ENCODE measurements at places on chromosomes 7 and 10. TPM values are rescaled to one million over a fixed set of nuclear protein-coding genes. Genes with fewer than 3 reads are reported as not detected.

GRCh38 chr10:91665842-91666241 lies 33.0 kb upstream of the PPP1R3C start:
- DNase-seq = no peak

DNA sequence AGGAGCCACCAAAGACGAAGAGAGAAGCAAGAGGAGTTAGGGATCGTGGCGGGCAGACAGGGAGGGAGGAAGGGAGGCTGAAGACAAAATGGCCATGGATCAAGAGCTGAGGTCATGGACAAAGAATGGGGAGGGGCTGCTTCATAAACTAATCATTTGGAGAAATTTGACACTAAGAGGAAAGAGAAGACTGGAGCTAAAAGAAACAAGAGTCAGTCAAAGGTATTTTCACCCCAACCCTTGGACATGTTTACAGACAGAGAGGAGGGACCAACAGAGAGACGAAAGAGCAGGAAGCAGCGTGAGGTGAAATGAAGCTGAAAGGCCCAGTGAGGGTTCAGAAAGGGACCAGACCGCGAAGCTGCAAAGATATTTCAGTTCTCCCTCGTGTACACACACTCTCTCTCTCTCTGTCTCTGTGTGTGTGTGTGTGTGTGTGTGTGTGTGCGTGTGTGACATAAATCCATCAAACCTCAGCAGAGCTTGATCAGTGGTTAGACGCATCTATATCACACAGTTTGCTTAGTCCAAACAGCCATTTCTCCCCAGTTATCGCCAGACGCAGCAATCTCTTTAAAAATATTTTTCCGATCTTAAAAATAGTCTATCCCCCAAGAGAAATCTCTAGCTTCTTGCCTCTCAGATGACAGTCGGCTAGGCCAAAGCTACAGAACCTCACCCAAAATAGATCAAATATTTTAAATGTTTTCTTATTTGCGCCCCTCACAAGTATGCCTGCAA lies 12.5 kb upstream of the CALD1 start:
- DNase-seq = no peak

DNA sequence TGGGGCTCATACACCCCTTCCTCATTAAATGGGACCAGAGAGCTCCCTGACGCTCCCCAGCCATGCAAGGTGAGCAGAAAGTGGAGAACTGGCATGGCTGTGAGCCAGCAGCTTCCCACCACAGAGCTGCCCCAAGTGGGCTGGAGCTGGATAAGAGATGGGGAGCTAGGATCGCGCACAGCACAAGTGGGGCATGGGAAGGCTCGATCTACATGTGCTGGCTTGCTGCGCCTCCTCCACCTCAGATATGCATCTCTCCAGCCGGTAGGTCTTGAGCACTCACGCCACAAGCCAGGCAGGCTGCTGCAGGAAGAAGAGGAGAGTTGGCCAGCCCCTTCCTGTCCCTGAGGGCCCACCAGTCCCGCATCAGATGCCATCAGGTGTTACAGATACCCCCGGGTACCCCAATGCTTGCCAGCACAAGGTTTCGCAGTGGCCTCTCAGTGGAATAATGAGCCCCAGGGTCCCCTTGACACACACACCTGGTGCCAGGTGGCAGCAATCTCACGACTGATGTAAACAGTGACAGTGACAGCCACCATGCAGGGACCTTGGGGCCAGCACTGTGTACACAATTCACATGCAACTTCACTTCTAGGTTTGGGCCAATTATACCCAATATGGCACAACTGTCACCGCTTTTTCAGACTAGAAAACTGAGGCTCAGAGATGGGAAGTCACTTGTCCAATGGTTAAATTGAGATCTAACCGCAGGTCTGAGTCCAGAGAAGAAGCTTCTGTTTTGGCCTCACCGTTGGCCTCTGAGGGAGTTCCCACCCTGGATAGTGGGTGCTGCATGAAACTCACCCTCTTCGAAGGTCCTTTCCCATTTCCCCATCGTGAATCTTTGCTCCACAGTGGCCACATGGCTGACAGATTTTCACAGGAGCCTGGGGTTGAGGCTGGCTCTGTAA lies 79.3 kb downstream of the OAT start:
- DNase-seq = no peak

GRCh38 chr7:7609330-7609729 lies 31.2 kb upstream of the UMAD1 start:
- DNase-seq = no peak

DNA sequence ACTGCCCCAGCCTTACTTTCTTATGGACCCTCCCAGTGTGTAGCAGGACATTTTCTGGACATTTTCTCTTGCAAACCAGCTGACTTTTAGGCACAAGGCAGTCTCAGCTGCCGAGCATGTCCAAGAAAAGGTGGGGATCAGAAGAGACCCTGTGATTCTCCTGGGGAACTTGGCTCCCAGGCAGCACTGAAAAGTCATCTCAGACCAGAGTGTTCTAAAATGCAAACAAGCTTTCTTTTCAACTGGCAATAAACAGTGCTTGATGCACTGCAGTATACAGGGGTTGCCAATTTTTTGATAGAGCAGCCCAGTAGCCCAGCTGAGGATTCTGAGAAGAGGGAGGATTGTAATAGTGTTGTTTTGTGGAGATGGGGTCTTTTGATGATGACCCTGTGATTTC lies 168.0 kb upstream of the PHYHIPL start:
- no peak for DNase-seq

- DNase-seq = no peak
Observed at GRCh38 chr7:138116141-138116540, 39.9 kb downstream of the AKR1D1 start.

- DNase-seq = no peak
Observed at GRCh38 chr10:26870766-26871165, 10.0 kb upstream of the ABI1 start.

GRCh38 chr10:124997306-124997705 lies 55.4 kb downstream of the ZRANB1 start:
- no peak for DNase-seq

DNA sequence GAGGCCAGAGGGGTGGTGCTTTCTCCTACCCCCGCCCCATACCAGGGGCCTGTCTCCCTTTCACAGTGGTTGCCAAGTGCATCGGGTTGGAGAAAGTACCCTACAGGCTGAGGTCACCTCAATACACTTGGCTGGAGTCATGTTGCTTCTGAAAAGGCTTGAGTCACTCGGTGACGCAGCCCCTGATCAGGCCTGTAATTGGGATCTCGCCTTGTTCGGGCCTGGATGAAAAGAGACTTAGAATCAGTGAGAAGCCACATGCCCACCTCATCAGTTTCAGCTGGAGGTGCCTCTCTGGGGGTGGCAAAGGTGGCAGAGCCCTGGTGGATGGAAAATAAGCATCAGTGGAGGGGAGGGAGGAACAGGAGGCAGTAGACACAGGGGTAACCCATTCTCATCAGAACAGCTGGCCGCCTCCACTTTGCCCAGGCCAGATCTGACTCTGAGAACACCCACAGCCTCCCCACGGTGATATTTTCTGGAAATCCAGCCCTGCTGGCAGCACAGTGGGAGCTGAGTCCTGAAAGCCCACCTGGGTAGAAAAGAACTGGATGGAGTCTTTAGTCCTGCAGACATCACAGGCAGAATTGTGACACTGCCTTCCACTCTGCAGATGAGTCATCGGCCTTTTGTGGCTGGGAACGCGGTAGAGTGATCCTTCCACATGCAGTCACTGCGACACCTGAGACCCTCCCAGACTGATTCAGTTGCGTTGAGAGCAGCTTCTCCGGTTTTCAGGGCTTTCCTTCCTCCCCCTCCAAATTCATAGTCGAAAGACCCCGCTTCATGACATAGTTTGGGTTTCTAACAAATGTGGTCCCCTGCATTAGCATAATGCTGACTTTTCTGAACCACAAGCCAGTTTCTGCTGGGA lies 108.0 kb downstream of the GRK5 start:
- DNase-seq = no peak

DNA sequence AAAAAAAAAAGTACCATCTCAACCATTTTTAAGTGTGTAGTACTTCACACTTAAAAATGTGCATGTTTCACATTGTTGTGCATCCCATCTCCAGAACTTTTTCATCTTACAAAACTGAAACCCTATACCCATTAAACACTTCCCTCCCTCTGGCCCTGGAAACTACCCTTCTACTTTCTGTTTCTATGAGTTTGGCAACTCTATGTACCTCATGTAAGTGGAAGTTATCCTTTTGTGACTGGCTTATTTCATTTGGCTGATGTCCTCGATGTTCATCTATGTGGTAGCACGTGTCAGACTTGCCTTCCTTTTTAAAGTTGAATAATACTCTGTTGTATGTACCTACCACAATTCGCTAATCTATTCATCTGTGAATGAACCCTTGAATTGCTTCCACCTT lies 12.2 kb downstream of the KCNMA1 start:
- DNase-seq = no peak

The SAMD9L gene
- 26.1 TPM for total RNA-seq

The PRLHR gene
- total RNA-seq = 0.69 TPM

The OR2A5 gene
- not detected for total RNA-seq

The FAM25G gene
- total RNA-seq = not detected
